SJSA1 (cell line): ENCODE measurements at places on chromosomes 11 and 22. TPM values are rescaled to one million over a fixed set of nuclear protein-coding genes. Genes with fewer than 3 reads are reported as not detected.

GRCh38 chr11:61922539-61922938, 5.2 kb upstream of the RAB3IL1 start:
- DNase-seq: peak; percentile 81

- no peak for DNase-seq
Measured at GRCh38 chr11:74010306-74011300, 1.7 kb upstream of the UCP3 start.

- DNase-seq: no peak
Measured at GRCh38 chr11:66006134-66006890, 4.0 kb downstream of the BANF1 start.

DNA sequence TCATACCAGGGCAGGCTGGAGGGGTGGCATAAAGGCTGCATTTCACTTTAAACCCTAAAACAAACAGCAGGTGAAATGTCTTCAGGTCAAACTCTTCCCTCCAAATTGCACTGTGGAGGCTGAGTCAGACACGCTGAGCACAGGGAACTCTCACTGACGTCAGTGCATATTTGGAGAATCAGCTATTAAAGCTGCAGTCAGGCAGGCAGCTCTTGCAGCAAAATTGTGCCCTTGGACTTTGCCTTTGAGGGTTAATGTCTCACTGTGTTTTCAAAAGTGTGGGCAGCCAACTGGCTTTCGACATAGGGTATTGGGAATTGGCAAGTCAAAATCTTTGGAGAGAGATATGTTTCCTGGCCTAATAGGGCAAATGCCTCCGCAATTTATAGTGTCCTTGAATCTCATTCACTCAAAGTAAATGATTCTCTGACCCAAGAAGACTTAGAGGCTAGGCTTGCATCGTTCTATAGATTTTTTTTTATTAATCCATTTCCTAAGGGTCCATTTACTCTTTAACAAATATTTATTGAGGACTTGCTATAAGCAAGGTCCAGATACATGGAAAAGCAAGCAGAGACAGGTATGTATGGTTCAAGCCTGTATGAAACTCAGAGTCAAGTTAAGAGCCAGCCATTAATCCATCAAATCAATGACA, 27.7 kb upstream of the SMCO4 start:
- DNase-seq: no peak

DNA sequence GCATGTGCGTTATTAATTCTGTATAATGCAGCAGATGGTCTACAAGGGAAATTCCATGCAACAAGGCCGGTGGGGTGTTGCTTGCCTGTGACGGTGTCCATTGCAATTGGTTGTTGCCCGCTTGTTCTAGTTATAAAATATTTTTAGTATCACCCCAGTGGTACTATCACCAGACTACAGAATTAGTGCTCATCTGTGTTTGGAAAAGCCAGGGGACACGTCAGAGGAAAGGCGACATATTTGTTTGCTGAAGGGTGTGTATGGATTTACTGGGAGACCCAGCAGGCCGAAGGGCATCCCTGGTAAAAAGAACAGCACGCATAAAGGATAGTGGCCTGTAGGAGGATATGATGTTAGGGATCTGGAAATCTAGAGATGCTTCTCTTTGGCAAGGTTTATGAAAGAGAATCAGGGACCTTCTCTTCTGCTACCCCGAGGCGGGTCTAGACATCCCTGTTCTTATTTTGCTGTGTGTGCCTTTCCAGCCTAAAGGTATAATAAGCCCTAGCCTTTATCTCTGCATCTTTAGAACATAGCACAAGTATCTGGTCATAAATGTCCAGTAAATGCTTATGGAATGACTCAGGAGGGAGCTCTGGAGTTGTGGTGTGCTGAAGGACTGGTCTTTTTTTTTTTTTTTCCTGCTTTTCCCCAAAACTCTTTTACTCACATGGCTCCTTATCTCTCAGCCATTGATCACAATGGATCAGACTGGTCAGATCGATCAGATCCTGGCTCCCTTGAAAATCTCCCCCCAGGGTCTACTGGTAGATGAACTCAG, 90.9 kb downstream of the LDLRAD3 start:
- DNase-seq: no peak

- no peak for DNase-seq
Measured at GRCh38 chr11:95501761-95502266, 270.8 kb upstream of the SESN3 start.

- no peak for DNase-seq
Measured at GRCh38 chr11:45155058-45155551, 8.7 kb downstream of the PRDM11 start.

GRCh38 chr22:28223826-28224225, 304.8 kb upstream of the PITPNB start:
- no peak for DNase-seq

DNA sequence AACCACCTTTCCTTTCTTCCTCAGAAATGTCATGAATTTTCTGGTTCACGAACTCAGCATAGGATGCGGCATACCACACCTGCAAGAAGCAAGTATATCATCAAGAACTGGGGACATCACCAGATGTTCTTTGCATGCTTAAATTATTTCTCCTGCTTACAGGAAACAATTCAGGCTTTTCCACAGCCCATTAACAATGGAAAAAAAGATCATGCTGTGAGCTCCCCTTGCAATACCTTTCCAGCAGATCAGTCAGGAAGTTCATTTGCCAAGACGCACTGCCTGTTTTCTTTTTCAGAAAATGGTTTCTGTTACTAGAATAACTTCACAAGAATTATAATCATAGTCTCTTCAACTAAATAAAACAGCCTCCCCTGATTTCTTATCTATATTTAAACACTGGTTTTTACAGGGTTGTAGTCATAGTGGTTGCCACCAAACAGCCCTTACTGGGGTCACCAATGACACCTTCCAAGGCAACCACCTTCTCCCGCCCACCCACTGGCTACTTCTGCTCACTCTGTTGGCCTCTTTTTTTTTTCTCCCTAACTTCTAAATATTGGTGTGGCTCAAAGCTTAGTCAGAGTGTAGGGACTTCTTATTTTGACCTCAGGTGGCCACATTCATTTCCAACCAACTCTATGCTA, 42.3 kb upstream of the NFRKB start:
- no peak for DNase-seq

The OR9Q2 gene
- total RNA-seq: not detected in 2 replicates

The KCNQ1OT1 gene
- 1.3 and 2.1 TPM in 2 replicates for total RNA-seq
